H54 (cell line): ENCODE measurements at places on chromosomes 12 and 14.

DNA sequence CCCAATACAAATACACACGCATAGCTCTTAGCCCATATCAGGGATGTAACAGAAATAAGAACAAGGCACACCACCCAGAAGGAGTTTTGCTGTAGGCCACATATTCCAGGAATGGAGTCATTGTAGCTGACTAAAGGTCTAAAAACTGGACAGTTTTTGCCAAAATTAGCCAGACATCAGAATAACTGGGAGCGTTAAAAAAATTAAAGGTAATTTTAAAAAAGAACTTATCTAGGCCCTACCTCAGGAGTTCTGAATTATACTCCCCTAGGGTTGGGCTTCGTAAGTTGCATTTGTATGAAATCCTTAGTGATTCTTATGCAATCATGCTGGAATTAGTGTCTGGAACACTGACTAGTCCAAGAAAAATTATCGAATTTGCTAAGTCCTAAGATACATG lies 987.7 kb downstream of the GALC start:
- DNase-seq = no peak

- DNase-seq = no peak
Observed at GRCh38 chr12:7450667-7451066, 6.7 kb upstream of the CD163L1 start.

DNA sequence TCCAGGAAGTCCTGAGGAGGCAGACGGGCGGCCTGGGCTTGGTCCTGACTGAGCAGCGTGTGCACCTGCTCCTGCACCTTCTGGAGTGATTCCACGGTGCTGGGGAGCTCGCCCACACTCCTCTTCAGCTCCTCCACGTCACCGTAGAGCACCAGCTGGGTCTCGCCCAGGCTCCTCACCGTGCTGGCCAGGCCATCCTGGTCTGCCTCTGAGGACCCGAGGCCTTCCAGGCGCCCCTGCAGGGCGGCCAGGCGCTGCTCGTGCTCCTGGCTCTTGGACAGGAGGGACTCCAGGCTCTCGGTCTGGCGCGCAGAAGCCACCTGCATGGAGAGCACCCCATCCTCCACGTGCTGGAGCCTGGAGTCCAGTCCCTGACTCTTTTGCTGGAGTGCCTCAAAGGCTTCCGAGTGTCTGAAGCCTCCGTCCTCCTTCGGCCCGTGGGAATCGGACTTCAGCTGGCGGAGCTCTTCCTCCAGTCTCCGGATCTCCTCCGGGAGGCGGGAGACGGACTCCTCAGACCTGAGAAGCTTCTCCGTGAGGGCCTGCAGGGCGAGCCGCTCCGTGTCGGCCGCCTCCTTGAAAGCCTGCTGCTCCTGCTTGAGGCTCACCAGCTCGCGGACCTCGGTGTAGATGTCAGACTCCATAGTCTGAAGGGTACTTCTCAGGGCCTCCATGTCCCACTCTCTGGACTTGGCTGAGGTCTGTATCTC lies 8.4 kb downstream of the CKAP4 start:
- no peak for DNase-seq

DNA sequence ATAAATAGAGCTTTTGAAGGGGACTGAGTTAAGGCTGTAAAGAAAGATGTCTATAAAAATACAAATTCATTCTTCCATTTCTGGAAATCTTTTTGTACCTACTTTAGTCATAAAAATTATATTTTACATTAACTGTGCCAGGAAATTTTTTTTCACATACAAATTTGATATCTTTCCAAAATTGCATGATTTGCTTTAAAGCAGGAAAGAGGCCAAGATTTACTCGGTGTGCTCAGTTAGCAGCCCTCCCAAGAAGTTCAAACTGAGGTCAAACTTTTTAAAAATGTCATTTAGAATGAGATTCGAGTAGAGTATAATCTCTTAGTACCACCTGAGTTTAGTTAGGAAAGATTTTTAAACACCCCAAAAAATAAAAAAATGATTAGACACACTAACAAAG lies 173.2 kb upstream of the GRIP1 start:
- no peak for DNase-seq

- no peak for DNase-seq
Observed at GRCh38 chr14:43665570-43666267, 841.4 kb downstream of the FSCB start.

- DNase-seq = no peak
Observed at GRCh38 chr14:73739174-73739898, 25.2 kb upstream of the PNMA1 start.

GRCh38 chr14:75044752-75045151 lies 6.5 kb downstream of the MLH3 start:
- DNase-seq = no peak

DNA sequence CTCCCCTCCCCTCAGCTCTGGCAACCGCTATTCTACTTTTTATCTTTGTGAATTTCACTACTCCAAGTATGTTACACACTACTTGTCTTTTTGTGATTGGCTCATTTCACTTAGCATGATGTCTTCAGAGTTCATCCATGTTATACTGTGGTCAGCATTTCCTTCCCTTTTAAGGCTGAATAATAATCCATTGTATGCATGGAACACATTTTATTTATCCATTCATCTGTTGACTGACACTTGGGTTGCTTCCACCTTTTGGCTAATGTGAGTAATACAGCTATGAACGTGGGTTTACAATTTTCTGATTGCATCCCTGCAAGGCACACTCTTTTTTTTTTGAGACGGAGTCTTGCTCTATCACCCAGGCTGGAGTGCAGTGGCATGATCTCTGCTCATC lies 53.0 kb upstream of the FUT8 start:
- no peak for DNase-seq

DNA sequence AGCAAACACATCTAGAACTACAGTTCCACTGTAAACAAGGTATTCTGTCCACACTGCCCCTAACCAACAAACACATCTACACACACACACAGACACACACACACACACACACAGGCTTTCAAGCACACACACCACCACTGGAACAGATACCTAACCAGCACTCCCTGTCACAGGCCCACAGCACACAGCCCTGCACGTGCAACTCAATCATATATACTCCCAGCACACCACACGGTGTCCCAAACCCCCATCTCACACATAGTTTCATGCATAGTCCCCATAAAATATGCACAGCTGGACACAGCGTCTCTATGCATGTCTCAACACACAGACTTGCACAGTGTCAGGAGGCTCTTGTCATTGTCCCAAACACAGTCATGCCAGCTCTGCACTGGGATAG lies 27.6 kb downstream of the KRT8 start:
- no peak for DNase-seq

DNA sequence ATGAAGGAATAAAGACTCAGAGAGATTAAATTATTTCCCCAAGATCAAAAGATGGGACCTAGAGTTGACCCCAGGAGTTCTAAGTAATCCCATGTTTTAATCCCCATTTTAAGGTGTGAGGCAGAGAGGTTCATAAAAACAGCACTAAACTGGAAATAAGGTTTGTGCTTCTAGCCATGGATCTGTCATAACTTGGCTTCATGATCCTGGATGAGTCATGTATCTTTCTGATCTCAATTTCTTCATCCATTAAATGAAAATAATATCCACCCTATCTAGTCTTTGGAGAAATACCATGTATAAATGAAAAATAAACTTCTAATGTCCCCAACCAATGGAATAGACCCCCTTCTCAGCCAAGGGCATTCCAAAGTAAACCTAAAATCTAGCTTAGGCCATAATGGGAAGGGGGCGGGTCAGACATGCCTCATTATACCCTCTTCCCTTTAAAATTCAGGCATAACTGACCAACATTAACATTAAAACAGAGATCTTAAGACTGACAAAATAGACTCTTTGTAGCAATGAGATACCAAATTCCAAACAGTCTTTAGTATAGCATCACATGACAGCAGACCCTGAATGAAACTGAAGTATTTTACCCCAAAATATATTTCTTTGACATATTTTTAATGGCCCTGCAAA lies 47.8 kb downstream of the SLC41A2 start:
- DNase-seq = no peak

DNA sequence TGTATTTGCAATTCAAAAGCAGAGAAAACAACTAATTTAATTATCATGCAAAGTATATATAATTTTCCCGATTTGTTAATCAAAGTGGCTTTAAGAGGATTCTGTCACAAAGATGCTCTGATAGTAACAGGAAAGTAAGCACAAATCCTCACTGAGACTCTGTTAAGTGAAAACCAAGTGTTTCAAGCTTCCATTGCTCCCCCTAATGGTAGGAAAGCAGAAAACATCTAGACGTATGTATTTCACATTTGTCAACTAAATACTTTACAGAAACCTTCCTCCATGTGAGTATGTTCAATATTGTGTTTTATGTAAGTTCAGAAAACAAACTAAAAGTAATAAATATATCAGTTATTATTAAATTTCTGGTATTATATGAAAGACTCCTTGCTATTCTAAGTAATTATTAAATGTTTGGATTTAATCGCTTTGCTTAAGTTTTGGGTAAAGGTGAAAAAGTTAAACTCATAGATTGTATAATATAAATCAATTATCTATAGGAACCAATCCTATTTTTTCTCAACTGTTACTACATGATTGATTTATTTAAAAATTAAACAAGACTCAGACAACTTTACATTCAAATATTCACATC lies 1.5 kb upstream of the NTS start:
- no peak for DNase-seq

DNA sequence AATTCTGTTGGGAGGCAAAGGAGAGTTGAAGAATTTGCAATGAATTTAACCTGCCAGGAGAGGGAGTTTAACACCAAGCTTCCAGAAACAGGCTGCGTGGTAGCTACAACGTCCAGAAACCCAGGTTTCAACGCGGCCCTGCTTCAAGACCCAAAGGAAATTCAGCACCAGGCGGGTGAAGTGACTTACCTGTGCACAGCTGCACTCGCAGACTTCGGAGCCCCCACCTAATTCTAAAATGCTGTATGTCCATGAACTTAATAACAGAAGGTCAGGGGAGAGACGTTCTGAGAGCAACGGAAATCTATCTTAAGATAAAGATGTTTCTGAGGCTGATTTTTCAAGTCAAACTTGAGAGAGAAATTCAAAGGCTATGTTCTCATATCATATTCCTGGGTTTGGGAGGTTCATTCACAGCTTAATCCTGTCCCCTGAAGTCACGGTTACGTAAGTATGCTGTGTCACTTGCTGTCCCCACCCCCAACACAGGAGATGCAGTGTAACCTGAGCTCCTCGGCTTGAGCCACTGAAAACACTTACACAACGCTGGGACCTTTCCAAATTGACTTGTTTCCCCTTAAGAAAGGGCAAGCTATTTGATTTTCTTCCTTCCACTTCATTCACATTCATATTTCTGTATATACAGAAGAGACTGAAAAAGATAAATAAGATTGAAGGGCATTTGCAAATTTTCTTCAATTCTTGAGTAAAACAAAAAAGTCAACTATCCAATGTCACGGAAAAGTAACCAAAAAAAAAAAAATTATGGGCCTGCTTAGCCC lies 22.7 kb downstream of the CLIP1 start:
- DNase-seq = no peak

DNA sequence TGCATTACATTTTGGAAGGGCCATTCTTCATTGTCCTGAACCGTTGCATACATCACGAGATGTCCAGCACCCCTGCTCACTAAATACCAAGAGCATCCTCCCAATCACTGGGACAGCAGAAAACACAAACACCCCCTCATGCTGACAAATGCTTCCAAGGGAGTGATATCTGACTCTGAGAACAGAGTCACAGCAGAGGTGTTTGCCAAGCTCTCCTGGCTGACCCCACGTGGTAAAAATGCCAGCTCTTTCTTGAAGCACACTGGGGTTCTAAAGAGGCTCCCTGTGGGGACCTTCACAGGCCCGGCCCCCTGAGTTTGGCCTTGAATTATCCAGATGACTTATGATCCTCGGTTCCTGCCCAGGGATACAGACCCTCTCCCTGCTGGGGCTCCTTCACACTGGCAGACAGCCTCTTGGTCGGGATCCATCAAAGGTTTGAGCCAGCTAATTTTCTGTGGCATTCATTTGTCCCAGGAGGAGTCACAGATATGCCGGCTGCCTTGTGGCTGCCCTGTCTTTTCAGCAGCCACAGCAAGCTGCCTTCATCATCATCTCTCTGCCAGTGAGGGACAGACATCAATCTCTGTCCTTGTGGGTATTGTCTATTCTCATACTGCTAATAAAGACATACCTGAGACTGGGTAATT lies 43.1 kb upstream of the PSMC1 start:
- DNase-seq = no peak

GRCh38 chr12:123071099-123071800 lies 79.6 kb downstream of the PITPNM2 start:
- DNase-seq = no peak

- DNase-seq = no peak
Observed at GRCh38 chr12:5593086-5593485, 161.2 kb downstream of the NTF3 start.

- no peak for DNase-seq
Observed at GRCh38 chr14:104964546-104964945, 13.6 kb downstream of the AHNAK2 start.

GRCh38 chr12:64780531-64781279 lies 21.5 kb upstream of the GNS start:
- DNase-seq = no peak
